ENCODE measurements at places on chromosomes 1 and 21.

DNA sequence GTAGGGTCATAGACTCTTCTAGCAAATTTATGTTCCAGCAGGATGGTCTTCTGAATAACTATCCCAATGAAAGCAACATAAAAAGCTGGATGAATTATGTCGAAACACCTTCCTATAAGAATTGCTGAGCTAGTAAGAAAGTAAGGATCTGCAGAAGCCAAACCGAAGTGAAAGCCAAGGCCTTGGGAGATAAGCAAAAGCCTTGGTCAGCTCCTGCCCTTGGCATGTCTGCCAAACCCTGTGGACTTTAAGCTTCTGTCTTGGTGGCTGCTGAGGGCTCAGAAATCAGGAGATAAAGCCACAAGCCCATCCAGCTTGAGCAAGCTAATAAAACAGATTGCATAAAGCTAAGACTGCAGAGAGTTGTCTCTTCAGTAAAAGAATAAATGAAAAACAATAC lies 81.2 kb upstream of the KCND3 start:
- DNase-seq, result no peak

DNA sequence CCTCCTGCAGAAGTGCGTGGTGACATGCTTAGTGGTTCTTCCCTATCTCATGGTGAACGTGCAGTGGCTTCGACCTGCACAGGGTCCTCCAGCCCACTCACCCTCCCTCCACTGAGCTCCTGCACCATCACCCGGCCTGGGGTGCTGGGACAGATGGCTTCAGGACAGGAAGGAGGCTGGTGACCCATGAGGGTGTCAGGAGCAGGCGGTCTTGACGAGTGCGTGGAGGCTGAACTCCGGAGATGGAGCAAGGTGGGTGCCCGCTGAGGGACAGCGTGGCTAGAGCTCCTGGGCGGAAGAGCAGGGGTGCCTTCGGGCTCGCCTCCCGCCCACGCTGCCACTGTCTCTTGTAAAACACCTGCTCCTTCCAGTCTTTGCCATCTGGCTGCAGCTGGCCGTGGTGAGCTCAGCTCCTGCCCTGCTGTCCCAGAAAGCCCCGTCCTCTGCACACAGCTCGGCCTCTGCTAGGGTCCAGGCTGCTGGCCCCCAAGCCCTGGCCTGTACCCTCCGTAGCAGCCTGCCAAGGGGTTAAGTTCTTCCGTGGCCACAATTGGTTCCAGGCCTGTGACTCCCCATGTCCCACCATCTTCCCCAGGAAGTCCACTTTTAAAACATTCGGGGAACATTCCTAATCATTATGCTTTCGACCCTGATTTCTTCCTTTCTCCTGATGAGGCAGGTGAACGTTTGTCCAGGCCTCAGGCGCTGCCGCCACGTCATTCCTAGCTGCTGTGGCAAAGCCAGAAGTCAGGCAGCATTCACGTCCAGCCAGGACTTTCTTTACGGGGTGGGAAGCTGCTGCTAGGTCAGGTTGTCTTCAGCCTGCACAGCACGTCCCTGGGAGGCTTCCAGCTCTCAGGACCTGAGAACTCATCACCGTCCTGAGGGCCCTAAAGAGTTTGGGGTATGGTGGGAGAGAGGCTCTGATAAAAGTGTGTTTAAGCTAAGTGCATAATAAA lies 8.1 kb downstream of the KRTAP10-1 start:
- no peak for DNase-seq

- peak; percentile 1 for DNase-seq
Measured at GRCh38 chr1:223331301-223331700, 32.7 kb downstream of the SUSD4 start.

GRCh38 chr1:220974431-220974830 lies 95.2 kb downstream of the HLX start:
- DNase-seq, result no peak

DNA sequence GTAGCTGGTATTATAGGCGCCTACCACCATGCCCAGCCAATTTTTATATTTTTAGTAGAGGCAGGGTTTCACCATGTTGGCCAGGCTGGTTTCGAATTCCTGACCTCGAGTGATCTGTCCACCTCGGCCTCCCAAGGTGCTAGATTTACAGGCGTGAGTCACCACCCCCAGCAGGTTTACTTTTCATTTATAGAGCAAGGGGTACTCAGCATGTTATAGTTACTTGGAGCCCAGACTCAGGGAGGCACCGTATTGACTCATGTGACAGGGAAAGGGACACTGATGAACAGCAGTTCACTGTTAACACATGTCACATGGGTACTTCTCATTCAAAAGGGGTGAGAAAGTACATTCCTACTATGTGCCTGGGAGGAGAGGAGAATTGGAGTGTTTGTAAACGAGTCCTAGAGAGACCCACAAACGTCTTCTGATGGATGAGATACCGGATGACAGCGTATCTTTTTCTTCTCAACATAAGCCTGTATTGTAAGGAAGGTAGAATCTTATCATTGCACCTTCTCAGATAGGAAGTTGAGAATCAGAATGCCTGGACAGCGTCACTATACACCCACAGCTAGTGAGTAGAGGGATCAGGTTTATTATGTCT lies 510.0 kb downstream of the USP25 start:
- DNase-seq, result no peak

GRCh38 chr1:167748906-167749305 lies 27.1 kb downstream of the MPZL1 start:
- peak; percentile 46 for DNase-seq

- DNase-seq, result peak; percentile 58
Measured at GRCh38 chr1:62175568-62176179, 19.0 kb upstream of the L1TD1 start.

DNA sequence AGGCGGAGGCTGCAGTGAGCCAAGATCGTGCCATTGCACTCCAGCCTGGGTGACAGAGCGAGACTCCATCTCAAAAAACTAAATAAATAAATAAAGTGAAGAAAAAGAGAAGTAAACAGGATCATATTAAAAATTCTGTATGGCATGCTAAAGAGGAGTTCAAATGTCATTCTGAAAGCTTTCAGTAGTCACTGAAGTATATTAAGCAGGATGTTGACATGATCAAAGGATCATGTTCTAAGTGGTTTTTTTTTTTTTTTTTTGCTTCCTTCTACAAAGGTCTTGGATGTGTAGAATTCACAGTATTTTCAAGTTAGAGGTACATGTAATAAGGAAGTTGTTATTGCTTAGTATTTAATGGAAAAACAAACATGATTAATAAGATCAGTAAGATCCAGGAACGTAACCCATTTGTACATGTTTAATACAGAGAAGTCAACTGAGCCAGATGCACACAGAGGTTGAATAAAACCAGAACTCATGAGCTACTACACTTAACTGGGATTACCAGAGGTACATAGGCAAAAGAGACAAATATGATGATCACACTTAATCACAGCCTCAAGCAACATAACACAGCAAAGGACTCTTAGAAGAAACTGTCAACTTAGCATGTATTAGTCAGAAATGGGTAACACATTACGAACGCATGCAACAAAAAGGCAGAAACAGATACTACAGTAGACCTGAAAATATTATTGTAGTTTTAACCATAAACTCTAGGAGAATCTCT lies 12.2 kb downstream of the CDC42BPA start:
- no peak for DNase-seq

DNA sequence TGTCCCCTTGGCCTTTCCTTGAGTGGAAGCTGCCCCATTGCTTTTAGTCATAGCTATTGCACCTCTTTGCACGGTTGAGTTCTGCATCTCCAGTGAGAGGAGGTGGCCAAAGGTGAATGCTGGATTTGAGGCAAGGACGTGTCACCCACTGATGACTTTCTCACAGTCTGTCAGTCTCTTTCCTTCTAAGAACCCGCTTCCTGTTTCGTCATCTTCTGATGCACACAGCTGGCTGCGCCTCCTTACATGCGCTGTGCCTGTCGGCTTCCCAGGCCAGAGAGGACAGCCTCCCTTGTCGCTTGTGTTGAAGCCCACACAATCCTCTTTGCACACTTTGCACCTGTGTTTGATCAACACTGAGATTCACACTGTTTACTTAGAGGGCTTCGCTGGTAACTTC lies 41.8 kb upstream of the PWP2 start:
- DNase-seq, result no peak

GRCh38 chr1:166813508-166814223 lies 25.6 kb upstream of the POGK start:
- DNase-seq, result no peak

GRCh38 chr1:150332651-150333290 lies 11.4 kb downstream of the PRPF3 start:
- no peak for DNase-seq

DNA sequence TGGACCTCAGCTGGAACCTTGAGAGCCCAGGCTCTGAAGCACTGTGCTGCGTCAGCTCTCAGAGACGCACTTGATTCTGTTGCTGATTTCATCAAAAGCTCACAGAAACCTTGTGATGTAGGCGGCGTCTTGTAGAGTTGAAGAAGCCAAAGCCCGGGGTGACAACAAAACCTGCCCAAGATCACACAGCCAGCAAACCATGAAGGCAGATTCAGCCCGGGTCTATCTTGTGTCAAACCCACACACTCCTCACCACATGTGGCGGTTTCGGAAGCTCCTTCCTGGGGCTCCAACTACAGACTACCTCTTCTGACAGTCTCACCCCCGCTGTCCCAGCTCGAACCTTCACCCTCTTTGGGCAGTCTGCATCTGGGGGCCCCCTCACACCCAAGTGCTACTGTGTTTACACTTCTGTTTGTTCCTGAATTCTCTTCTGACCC lies 50.4 kb downstream of the TENT5C start:
- no peak for DNase-seq

DNA sequence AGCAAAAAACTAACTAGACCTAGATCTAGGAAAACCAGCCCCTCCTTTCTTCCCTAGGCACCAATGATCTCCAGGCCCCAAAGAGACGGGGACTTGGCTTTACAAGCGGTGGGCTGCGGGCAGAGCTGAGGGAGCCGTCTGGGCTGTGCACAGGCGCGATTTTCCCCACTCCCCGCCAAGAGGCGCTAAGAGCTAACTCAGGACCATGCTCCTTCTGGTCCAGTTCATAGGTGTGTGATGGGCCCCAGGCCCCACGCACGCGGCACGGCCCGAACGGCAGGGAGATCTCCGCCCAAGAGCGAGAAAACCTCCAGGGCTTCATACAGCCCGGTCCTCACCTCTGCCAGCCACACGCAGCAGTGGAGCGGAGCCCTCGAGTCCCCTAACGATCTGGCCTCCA lies 7.5 kb upstream of the GPR153 start:
- DNase-seq, result no peak

DNA sequence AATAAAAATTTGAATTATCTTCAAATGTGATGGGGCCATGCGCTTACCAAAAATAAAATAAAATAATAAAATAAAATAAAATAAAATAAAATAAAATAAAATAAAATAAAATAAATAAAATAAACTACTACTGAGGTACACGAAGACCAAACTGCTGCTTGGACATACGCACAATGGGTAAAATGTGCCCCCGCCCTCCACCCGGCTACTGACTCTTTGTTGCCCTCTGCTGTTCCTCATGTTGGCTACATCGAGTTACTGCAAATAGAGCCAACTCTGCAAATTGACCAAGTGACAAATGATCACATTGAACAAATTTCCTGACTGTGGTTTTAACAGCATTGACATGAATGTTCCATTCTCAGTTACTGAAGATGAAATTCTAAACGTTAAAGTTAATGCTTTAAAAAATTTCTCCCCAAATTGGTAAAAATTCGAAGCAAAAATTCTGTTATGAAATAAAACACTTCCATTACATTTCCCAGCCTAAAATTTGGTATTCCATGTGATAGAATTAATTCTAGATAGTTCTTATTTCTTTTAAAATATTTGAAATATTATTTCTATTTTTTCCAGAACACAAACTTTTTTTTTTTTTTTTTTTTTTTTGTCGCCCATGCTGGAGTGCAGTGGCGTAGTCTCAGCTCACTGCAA lies 18.8 kb upstream of the MAP1LC3C start:
- peak; percentile 32 for DNase-seq

- no peak for DNase-seq
Measured at GRCh38 chr1:25644962-25645361, 28.4 kb downstream of the MAN1C1 start.

GRCh38 chr21:39531840-39532239 lies 80.1 kb downstream of the SH3BGR start:
- no peak for DNase-seq

- DNase-seq, result no peak
Measured at GRCh38 chr1:47682198-47682597, 244.4 kb downstream of the FOXD2 start.

Data from astrocyte of the spinal cord (primary cell).